ENCODE measurements at places on chromosomes 5 and 9.
A peak's percentile ranks its signal among the peaks of the same experiment; 100 is the strongest.

DNA sequence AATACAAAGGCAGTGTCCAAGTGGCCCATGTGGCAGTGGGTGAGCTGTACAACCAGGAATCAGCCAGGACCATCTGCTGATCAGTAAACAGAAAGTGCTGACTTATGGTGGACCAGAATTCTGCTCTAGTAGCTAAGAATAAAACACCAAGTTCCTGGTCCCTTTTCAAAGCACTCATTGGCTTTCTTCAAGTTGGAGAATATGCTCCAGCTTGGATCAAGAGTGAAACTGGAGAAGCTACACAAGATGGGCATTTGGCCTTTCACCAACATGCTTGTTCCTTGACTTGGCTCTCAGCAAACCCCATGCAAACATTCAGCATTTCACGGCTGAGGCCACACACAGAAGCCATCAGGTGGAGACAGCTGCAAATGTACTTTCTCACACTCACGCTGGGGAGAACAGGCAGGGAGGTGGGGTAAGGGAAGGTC, 32.1 kb downstream of the MARCHF3 start:
- DNase-seq = peak; percentile 91

DNA sequence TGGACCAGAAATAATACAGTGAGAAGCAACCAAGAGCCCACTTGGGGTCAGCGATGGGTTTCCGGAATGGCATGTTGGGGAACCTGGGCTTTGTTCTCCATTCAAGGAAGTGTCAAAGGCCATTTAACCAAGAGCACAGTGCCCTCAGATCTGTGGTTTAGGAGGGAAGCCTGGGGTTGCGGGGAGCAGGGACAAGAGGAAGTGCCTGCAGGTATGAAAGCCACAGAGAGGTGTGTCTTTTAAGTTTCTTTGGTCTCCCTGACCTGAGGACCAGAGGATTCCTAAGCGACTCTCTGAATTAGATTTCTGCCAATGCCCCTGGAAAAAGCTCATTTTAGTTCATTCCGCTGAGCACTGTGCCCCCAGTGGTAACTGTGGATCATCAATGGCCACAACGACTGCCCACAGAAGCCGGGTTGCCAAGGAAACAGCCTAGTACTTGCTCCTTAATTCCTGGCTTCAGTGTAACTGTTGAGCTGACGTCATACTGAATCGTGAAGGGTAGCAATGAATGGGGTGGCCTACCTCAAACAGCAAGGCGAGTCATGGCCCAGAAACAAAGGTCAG, 107.3 kb upstream of the SPIN1 start:
- DNase-seq = no peak

DNA sequence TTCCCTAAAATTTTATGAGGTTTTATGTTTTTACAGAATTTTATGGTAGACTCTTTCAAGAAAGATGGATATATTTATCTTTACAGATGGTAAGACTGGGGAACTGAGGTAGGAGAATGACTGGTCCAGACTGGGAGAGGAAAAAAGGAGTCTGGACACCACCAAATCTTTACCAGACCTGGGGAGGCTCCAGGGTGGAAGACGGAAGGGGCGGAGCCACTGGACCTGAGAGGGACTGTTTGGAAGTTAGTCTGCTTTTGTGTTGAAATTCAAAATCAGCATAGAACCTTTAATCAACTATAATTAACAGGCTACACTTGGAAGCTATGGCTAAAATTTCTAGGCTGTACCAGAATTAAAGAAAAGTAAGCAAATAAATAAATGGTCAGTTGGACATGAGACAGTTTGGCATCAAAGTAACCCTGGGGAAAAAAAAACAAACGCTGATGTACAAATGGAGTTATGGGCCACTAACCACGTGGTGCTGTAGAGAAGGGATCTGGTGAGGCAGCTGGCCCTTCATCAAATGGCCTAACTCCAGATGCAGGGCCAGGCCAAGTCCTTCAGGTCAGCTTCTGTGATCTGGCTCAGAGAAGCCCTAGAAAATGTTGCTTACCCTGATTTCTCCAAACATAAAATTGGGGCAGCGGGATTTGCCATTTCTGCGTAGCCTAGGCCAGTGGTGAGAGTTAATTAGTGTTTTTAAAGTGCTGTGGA, 155.1 kb downstream of the ARSB start:
- DNase-seq = peak; percentile 13

GRCh38 chr9:133058071-133058470, 3.7 kb upstream of the CEL start:
- DNase-seq = no peak

GRCh38 chr5:142713121-142713706, 27.3 kb upstream of the FGF1 start:
- DNase-seq = peak; percentile 92

- peak; percentile 98 for DNase-seq
These were observed 1587.6 kb upstream of the C9orf72 start for GRCh38 chr9:29160763-29161353.

GRCh38 chr5:122463221-122463620, 151.2 kb downstream of the SNCAIP start:
- DNase-seq = no peak

DNA sequence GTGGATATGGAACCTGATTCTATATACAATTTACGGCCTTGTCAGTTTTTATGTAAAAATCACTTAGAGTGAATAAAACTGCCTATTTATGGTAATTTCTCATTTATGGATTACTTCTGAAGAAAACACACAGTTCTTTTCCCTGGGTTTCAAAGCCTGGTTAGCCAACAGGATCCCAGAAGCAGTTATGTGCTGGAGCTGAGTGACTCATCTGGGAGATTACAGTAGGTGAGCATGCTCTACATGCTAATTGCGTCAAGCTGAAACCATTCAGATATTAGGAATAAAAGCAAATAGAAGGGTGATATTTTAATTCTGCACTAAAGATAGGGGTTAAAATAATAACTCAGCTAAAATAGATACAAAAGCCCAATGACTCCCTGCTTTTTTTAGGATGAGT, 47.8 kb downstream of the PDE4D start:
- DNase-seq = no peak

GRCh38 chr5:131769961-131770360, 26.9 kb downstream of the FNIP1 start:
- DNase-seq = no peak

GRCh38 chr5:108345541-108346171, 36.2 kb downstream of the FBXL17 start:
- DNase-seq = peak; percentile 82

- DNase-seq = no peak
These were observed 74.0 kb upstream of the PHYKPL start for GRCh38 chr5:178306430-178307225.

DNA sequence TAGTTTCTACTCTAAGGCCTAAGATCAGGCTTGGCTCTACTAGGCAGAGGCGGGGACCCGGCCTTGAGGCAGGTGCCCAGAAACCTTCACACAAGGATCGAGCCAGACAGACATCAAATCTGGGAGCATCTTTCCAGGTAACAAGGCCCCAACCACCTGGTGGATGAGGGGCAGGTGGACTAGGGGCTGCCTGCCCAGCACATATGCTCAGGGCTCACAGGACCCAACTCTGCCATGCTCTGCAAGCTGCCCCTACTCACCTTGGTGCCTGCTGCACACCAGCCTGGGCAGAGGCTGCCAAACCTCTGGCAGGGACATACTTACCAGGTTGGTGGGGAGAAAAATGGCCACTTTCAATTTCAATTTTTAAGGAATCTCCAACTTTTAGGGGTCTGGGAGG, 2.2 kb upstream of the ZNF618 start:
- no peak for DNase-seq

- DNase-seq = peak; percentile 94
These were observed 3.2 kb downstream of the RBM18 start for GRCh38 chr9:122261469-122261881.

GRCh38 chr5:55154873-55155272, 5.1 kb upstream of the GPX8 start:
- no peak for DNase-seq

DNA sequence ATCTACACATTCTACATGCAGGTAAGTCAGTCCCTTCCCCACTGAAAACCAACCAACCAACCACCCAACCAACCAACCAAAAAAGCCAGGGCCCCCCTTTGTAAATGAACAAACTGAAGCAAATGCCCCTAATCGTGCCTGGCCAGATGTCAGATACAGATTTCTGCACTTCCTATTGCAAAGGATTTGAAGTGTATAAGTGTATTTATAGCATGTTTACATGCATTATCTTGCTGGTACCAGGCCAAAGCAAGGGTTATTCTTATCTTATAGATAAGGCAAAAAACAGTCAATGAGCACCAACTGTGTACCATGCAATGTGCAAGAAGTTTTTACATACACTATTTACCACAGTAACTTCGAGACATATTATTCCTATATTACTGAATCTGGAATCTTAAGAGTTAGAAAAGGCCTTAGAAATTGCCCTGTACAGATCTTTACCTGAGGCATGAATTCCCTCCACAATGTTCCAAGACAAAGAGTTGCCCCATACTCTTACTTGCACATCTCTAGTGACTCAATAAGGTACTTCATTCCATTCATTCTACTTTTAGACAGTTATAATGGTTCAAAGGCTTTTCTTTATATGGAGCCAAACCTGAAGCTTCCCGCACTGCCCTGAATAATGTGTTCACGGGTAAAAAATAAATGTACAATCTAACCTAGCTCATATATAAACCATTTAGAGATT, 51.7 kb upstream of the NR5A1 start:
- no peak for DNase-seq

DNA sequence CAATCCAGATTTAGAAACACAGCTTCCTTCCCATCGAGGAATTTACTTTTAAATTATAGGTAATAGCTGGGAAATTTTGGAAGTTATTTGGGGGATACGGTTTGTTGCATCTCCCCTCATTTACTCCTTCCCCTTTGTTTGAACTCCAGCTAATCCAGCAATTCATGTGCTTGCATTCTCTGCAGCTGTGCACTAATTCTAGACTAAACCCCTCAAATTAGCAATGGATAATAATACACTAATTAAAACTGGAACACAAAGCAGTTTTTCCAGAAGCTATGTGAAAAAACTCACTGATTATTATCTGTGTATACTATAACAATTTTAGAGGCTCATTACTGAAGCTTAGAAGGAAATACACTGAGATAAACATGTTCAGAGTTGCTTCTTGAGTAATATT, 751.2 kb upstream of the ZNF608 start:
- DNase-seq = peak; percentile 82

- DNase-seq = no peak
These were observed 200.4 kb downstream of the TTLL11 start for GRCh38 chr9:121892706-121893105.

DNA sequence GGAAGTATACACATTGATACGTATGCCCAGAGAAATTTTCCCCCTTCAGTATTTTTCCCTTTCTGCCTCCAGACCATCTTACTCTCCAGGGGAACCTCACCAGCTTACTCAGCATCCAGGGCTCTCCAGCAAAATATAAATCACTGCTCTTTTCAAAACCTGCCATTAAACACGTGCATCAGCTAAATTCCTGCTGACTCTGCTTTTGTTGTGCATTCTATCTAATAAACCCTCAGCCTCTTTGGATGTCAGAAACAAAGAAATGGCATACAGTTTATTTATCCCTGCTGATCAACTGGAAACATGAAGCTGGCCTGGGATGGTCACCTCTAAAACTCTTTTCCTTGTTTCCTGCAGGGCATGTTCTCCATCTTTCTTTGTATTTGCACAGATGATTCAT, 126.8 kb downstream of the TRPM3 start:
- no peak for DNase-seq

GRCh38 chr9:35820076-35820475, 5.2 kb upstream of the HINT2 start:
- no peak for DNase-seq

DNA sequence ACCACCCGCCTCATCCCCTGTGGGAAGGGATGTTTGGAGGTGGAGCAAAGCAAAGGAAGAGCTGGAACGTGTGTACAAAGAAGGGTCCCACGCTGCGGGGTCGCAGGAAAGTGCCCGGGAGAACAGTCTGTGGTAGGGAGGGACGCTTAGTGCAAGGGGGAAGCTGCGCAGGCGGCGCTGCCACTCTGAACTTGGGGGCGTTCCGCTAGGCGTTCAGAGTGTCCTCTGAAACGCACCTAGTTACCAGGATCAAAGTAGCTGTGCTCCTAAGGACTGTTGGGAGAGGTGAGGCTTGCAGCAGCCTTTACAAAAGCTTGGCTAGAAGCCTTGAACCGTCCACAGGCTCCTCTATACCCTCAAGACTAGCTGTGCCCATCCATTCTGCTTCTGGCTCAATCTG, 29.3 kb upstream of the PDE8B start:
- peak; percentile 73 for DNase-seq

DNA sequence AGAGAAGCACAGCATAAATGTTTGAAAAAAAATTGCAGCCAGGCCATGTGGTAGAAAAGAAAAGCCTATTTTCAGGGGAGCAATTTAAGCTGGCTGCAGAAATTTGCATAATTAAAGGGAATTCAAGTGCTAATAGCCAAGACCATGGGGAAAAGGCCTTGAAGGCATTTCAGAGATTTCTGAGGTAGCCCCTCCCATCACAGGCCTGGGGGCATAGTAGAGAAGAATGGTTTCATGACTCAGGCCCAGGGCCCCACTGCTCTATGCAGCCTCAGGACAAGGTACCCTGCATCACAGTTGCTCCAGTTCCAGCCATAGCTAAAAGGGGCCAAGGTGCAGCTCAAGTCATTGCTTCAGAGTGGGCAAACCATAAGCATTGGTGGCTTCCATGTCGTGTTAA, 1416.0 kb downstream of the EFNA5 start:
- DNase-seq = no peak

- DNase-seq = no peak
These were observed 19.7 kb downstream of the CAMSAP1 start for GRCh38 chr9:135887585-135888050.

GRCh38 chr5:177557041-177557647, 2.8 kb upstream of the FAM193B start:
- no peak for DNase-seq
